Renal pelvis (tissue), 12 donors: ENCODE measurements at places on chromosomes 1 and 21. TPM values are rescaled to one million over a fixed set of nuclear protein-coding genes. Genes with fewer than 3 reads are reported as not detected.
A peak's percentile ranks its signal among the peaks of the same experiment; 100 is the strongest.

HCRTR1 gene
- polyA plus RNA-seq, result 0.31 TPM

GRCh38 chr1:224710196-224710595, 94.1 kb downstream of the CNIH3 start:
- no peak for DNase-seq

- no peak for DNase-seq
These were observed 103.4 kb upstream of the KCNE2 start for GRCh38 chr21:34260277-34261008.

- no peak for DNase-seq
These were observed 104.1 kb upstream of the MROH9 start for GRCh38 chr1:170831276-170831675.

GRCh38 chr1:57204091-57204490, 219.8 kb downstream of the DAB1 start:
- DNase-seq, result no peak

GRCh38 chr1:228860911-228861831, 125.9 kb downstream of the RHOU start:
- peak; percentile 58 for DNase-seq

DNA sequence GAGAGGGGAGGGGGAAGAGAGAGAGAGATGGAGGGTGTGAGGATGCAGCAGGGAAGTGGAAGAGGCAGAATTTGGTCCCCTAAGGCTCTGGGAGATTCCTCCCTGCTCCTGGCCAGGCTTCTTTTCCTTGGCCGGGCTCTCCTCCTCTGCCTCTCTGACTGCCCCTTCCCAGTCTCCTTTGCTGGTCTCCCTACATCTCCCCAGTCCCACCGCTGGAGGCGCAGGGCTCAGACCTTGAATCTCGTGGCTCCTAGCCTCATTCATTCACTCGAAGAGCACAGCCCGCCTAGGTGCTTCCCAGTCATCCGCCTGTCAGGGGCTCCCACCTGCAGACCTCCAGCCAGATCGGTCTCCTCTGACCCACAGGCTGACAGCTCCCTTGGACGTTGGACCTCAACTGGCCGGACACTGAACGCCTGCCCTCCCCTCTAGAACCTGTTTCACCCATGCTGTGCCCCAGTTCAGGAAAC, 76.5 kb downstream of the VWA5B1 start:
- peak; percentile 39 for DNase-seq

DNA sequence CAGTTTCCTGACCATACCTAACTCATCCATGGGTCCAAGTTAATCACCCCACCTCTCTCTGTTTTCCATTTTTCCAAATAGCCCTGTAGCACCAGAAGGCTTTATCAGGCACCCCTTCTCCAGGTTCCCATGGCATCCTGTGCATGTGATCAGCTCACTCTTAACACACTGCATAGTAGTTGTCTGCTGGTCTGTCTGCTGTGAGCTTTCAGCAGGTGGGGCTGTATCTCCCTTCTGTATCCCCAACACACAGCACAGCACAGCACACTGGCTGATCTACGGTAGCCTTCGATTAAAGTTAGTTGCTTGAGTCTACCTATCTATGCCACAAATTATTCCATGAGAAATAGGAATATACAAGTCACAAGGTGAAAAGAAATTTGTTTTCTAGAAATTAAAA, 54.3 kb upstream of the C1orf198 start:
- DNase-seq, result no peak

LMO4 gene
- polyA plus RNA-seq, result 110 TPM

- peak; percentile 86 for DNase-seq
These were observed at the start of gene C1orf56 for GRCh38 chr1:151047591-151047924. Gene C1orf56, plus strand, starts transcription at chr1:151047751. Its CDS starts 97 bp downstream, at chr1:151047848.

C4BPA gene
- 0.56 TPM for polyA plus RNA-seq

DNA sequence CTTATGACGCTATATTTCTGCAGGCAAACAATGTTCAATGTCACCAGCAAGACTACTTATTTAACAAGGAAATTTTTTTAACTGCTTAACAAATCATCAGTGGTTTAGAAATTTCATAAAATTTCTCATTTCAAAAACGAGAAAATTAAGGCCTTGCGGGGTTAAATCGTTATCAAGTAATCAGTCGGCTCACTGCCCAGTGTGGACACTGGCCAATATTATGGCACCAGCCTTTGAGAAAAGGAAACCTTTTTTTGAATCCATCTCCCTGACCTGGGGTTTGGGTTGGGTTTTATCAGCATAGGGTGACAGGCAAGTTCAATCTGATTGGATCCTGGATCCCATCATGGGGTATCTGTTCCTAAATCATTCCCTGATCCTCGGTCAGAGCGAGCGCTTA, 461.2 kb downstream of the SETD4 start:
- no peak for DNase-seq

ZNF683 gene
- polyA plus RNA-seq, result 0.14 TPM

DNA sequence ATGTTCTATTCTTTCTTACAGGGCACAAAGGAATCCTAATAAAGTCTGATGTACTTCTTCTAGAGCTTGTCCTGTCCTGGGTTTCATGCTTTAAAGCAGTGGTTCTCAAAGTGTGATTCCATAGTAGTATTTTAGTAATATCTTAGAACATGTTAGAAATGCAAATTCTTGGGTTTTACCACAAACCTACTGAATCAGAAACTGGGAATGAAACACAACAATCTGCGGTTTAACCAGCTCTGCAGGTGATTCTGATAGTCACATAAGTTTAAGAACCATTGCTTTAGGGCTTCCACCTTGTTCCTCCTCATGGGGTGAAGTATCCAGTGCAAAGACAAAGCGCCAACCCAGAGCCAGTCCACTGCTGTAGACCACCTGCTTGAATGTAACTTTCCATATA, 41.1 kb downstream of the NGF start:
- DNase-seq, result no peak

DNA sequence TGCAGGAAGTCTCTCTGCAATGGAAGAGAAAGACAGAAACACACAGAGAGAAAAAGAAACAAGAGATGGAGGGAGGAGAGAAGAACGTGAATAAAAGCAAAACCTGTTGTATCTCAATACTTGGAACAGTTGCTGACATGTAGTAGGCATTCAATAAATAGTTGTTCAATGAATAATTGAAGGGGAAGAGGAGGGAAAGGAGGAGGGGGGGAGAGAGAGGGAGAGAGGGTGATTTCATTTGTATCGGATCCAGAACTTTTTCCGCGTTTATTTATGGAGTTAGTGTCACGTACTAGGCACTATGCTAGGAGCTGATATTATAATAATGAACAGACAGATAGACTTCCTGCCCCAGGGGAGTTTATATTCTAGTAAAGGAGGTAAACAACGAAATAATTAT, 144.1 kb downstream of the OMA1 start:
- DNase-seq, result no peak

GRCh38 chr1:206716870-206717673, 32.4 kb downstream of the MAPKAPK2 start:
- DNase-seq, result no peak

GRCh38 chr1:197981561-197981960, 64.4 kb downstream of the LHX9 start:
- DNase-seq, result no peak

- no peak for DNase-seq
These were observed 101.9 kb downstream of the RGS21 start for GRCh38 chr1:192418552-192419285.

- DNase-seq, result no peak
These were observed 4.9 kb downstream of the GBP1 start for GRCh38 chr1:89060091-89060490.

- DNase-seq, result no peak
These were observed 65.9 kb downstream of the TM2D1 start for GRCh38 chr1:61659061-61659460.

DNA sequence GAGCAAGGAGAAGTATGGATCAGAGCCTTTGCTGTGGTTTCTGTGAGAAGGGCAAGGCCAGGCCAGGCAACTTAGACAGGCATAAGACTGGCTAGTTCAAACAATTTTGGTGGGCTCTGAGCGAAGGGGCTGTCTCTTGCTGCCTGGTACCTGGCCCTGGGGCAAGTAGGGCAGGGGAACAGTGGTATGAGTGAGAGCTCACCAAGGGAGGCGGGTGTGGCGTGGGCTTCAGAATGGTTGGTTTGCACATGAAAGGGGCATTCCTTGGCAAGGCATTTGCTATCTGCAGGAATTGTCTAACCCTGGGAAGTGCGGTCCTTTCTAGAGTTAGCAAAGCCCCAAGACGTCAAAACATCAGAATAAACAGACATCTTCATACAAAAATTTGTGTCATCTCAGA, 210.5 kb downstream of the CAMTA1 start:
- DNase-seq, result no peak

- DNase-seq, result no peak
These were observed 491.2 kb upstream of the USP24 start for GRCh38 chr1:55706397-55706796.

DNA sequence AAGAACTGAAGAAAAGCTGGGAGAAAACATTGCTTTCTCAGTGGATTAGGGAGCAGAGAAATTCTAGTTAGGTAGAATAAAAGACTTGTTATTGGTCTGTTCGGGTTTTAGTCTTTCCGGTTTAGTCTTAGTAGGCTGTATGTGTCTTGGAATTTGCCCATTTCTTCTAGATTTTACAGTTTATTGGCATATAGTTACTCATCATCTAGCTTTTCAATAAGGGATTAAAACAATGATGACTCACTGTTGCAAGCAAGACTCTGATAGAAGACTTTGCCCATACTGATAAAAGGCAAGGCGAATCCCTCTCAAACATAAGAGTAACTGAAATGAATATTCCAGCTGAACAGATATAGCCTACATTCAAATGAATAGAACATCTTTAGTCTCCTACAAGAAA, 62.3 kb downstream of the GPR137B start:
- DNase-seq, result no peak

GRCh38 chr1:27296773-27297291, 25.1 kb upstream of the TMEM222 start:
- DNase-seq, result no peak

DNA sequence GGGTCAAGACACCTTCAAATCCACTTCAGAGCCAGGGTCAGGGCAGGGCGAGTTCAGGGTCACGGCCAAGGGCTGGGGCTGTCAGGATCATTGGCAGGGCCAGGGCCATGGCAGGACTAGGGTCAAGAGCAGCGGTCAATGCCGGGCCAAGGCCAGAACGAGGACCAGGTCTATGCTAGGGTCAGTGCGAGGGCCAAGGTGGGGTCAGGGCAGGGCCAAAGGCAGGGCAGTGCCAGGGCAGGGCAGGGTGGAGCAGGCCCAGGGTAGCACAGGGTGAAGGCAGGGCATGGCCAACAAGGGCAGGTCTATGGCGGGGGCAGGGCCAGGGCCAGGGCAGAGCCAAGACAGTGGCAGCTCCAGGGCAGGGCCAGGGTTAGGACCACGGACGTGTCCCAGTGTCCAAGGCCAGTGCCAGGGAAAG, 154.0 kb downstream of the LIPI start:
- no peak for DNase-seq

CNTN2 gene
- 0.86 TPM for polyA plus RNA-seq

GRCh38 chr1:175191659-175192058, 917 bp downstream of the KIAA0040 start:
- DNase-seq, result no peak

KRTAP10-9 gene
- polyA plus RNA-seq, result not detected

RAD54L gene
- 15.3 TPM for polyA plus RNA-seq

SLC1A7 gene
- 0.09 TPM for polyA plus RNA-seq

PLCH2 gene
- 1.8 TPM for polyA plus RNA-seq

GRCh38 chr1:114063544-114063943, 84.3 kb downstream of the OLFML3 start:
- no peak for DNase-seq
